Cerebellar nuclear complex (tissue), 1 donor: ENCODE measurements at places on chromosomes 7 and 10.

- DNase-seq: no peak
Observed at GRCh38 chr10:75197906-75198305, 12.7 kb upstream of the VDAC2 start.

GRCh38 chr7:36016648-36017047 lies 136.4 kb upstream of the EEPD1 start:
- no peak for DNase-seq

DNA sequence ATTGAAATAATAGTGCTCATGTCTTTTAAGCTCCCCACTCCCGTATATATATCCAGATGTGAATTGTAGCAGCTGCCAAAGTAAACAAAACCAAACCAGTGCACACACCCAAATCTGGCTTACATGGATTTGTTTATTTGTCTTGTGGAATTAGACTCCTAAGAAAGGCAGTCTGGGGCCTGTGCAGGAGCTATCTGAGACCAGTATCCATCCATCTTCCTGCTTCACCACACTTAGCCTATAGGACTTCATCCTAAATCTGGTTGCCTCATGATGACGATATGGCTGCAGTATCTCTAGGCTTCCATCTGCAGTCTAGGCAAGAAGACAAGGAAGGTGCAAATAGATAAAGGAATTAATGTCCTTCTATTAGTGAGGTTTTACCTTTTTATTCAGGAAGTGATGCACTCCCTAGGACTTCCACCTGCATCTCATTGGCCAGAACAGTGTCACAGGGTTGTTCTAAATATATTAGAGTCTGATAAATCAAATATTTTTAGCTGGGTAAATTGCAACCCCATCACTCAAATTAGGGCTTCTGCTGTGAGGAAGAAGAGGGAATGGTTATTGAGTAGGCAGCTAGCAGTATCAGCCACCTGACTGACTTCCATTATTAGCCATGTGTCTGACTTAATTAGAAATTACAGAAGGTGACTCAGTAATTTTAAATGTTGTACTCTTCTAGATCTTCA lies 6.0 kb downstream of the WIPF3 start:
- DNase-seq: no peak

GRCh38 chr7:100122568-100122967 lies 3.1 kb downstream of the CNPY4 start:
- DNase-seq: no peak

DNA sequence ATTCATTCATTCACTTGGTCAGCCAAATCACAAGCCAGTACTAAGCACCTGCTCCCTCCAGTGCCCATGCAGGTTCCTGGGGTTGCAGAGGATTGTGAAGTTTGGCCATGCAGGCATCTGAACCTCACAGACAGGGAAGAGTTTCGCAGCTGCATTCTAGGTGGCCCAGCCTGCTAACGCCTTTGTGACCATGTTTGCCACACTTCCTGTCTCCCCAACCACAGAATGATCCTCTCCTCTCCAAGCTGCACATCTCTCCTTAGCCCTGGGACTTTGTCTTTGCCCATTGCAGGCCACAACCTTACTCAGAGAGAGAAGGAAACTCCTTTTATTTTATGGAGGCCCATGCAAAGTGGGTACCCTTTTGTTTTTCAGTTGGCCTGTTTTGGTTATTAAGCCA lies 31.8 kb downstream of the EPDR1 start:
- no peak for DNase-seq

GRCh38 chr7:115356139-115356746 lies 434.3 kb downstream of the MDFIC start:
- DNase-seq: no peak

DNA sequence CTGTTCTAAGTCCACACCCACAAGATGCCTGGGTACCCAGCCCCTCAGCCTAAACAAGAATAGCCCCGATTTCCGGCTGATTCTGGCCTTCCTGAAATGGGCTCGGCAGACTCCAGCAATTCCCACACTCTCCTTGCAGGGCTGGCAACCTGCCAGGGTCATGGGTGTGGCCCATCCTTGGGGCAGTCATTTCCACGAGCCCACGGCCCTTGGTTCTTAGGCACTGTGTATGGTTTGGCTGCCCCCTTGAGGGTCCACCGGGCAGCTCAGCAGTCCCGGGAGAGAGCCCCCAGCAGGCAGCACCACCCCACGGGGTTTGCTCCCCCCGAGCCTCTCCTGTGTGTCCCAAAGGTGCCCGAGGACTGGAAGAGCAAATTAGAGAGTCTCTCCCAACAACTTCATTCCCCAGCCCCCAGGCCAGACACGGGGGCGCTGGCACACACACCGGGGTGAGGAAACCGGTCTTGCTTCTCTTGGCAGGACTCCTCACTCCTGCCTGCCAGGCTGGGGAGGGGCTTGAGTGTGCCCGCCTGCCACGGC lies 142.2 kb downstream of the EMX2 start:
- no peak for DNase-seq

GRCh38 chr10:63236113-63236935 lies 103.2 kb downstream of the NRBF2 start:
- no peak for DNase-seq

DNA sequence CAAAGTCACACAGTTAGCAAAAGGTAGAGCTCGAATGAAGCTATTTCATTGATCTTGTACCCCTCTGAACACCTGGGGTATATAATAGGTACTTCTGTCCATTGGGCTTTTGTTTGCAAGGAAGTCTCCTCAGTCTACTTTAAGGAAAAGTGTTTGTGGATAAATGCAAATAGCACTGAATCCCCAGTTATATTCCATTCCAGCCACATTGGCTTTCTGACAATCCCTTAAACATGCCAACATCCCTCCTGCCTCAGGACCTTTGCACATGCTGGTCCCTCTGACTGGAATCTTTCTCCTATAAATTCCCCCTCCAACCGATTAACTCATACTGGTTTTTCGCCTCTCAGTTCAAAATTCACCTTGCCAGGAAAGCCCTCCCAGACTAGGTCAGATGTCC lies 17.1 kb downstream of the DUSP5 start:
- DNase-seq: no peak

GRCh38 chr7:4753598-4754432 lies 21.6 kb upstream of the AP5Z1 start:
- no peak for DNase-seq

DNA sequence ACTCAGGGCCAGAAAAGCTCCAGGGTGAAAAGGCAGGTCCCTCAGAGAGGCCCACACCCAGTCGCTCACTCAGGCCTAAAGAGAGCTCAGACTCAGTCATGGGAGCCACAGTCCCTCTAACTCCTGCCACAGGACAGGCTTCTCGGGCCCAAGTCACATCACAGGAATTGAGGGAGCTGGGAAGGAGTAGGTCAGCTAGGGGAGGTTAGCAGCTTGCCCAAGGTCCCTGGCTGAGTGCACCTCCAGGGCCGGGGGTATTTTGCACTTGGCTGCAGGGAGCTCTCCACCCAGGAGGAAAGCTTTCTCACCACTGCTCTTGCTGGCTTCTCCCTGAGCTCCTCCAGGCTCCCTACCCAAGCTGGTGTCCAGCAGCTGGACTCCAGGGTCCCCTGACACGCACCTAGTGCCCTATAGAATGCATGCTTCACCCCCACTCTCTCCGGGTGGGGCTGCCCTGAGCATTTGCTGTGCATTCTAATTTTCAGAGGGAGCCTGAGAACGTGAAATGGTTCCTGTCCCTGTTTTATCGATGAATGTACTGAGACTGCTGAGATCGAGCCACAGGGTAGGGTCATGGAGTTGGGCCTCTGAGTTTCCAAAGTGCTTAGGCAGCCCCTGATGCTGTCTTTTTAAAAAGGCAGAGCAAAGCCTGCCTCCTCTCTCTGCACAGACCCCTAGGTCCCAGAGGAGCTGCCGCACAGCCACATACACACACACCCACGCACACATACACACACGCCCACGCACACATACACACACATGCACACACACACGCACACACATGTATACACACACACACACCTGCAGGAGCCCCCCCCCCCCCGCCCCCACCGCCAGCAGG lies 37.9 kb upstream of the RET start:
- DNase-seq: no peak

GRCh38 chr10:49749144-49749543 lies 13.0 kb downstream of the OGDHL start:
- no peak for DNase-seq

GRCh38 chr7:39183796-39184195 lies 206.1 kb downstream of the POU6F2 start:
- DNase-seq: no peak

DNA sequence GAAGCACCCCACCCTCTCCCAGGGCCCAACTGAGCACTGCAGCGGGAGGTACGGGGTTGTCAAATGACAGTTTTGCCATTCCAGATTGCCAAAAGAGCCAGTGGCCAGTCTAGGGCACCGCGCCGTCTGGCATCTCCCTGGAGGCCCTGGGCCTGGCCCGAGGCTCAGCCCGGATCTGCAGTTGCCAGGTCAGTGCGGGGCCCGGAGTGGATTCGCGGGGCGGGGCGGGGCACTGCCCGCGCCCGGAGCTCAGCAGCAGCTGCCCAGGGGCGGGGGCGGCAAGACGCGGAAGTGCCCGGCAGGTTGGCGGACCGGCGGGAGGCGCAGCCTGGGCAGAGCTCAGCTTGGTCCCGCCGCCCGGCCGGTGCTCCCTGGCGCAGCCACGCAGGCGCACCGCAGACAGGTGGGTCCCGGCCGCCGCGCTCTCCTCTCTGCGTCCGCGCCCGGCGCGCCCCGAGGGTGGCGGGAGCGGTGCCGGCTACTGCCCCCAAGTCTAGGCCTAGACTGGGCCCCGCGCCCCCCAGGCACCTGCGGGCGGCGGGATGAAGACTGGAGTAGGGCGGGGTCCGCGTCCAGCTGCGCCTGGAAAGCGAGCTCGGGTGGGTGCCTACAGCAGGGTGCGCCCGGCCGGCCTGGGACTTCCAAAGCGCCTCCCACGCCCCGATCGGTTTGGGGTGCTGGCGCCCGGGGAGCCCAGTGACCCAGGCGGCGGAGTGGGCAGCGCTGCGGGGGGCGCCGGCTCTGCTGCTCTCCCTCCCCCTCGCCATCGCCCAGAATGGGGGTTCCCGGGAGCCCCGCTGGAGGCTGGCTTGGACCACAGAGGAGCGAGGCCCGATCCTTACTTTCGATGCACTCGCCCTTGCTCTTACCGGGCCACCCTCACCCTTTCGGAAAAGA lies at the start of gene IRF5:
Gene IRF5 (plus strand): TSS at position 281 of the 897 bp plus-strand sequence. CDS start 4,155 bp downstream, outside the sequence.
- DNase-seq: no peak

DNA sequence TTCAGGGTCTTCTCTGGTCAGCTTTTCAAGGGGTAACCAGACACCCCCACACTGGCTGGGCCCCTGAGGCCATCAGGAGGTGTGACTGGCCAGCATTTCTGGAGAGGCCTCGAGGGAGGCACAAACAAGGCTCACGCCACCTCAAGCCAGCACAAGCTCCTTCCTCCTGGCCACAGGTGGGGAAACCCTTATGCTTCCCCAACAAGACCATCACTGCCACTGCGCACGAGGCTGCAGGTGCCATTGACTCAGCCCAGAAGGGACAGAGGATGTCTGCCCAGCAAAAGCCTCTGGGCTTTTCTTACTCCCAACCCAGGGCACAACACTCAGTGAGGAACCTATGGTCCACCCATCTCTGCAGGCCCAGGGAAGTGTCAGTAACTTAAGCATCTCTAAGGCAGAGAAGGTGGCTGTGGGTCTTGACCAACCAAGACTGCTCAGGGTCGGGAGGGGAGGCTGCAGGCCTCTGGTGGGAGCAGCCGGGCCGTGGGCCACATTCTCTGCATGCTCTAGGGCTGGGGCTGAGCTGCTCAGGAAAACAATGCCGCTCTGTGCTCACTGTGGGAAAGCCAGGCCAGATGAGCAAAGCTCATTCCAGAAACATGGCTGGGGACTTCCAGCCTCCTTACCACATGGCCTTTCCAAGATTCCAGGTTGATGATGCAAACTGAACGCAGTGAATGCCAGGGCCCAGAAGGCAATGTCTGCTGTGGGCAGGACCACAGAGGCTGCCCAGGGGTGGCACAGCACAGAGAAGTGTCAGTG lies 24.2 kb upstream of the RASSF4 start:
- no peak for DNase-seq

DNA sequence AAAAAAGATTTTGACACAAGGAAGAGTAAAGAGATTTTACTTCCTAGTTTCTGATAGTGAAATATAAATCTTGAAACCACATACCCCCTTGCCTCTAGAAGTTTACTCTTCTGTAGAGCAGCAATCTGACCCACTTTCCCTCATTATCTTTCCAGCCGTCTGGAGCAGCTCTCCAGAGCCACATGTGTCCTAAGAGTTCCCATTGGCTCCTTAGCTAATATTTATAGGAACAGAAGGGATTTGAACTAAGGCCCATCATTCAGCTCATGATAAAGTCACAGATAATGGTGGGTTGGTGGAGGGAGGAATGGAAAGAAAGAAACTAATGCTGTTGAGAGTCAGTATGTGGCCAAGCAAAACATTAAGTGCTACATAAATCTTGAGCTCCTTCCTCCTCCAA lies 121.8 kb downstream of the INHBA start:
- DNase-seq: no peak

- no peak for DNase-seq
Observed at GRCh38 chr7:112495810-112496462, 15.1 kb downstream of the LSMEM1 start.

GRCh38 chr10:87729940-87730339 lies 70.3 kb downstream of the PAPSS2 start:
- DNase-seq: no peak

DNA sequence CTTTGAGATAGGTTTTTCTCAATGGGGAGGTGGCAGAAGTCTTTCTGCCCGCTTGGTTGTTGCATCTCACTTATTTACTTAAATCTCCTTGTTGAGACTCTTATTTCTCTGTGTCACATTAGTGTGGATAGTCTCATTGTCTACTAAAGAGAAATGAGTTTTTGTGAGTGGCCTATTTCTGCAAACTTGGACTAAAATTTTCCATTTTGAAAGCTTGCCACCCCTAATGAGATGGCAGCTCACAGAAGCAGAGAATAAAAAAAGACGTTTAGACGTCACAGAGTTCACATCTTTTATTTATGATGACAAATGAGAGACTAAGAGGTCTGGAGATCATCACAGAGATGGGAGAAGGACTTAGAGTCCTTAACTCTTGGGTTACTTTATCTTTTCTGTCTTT lies 262.7 kb upstream of the PHYHIPL start:
- no peak for DNase-seq

- DNase-seq: no peak
Observed at GRCh38 chr10:12511651-12512050, 162.3 kb downstream of the CAMK1D start.

DNA sequence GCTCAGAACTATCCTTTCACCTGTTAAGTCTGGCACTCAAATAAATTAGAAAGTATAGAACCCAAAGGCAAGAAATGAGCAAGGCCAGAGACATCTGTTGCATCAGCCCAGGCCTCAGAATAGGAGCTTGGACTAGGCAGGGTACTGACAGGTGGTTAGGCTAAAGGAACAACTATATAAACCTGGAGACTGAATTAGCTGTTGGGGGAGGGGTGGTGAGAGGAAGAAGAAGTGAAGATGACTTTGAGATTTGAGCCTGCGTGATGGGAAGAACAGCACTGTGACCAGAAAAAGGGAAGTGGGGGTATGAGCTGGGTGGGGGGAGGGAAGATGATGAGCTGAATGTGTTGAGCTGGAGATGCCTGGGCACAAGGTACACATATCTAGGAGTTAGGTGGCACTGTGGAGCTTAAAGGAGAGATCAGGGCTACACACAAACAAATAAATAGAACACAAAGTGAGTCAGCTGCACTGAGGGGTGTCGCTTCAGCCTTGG lies 244.7 kb downstream of the PTEN start:
- DNase-seq: no peak
